GM23338 (cell line): ENCODE measurements at places on chromosomes 5 and 9. TPM values are rescaled to one million over a fixed set of nuclear protein-coding genes. Genes with fewer than 3 reads are reported as not detected.

DNA sequence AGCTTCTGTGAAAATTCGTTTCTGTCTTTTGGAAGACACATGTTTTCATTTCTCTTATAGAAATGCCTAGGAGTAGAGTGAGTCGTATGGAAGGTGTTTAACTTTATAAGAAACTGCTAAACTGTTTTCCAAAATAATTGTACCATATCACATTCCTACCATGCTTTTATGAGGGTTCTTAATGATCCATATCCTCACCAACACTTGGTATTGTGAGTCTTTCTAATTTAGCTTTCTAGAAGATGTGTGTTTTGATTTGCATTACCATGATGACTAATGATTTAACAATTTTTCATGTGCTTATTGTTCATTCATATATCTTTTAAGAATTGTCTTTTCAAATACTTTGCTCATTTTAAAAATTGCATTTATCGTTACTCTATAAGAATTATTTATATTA lies 223.6 kb downstream of the COMMD10 start:
- DNase-seq = no peak

GRCh38 chr5:39076757-39077728 lies 2.8 kb upstream of the RICTOR start:
- no peak for DNase-seq

DNA sequence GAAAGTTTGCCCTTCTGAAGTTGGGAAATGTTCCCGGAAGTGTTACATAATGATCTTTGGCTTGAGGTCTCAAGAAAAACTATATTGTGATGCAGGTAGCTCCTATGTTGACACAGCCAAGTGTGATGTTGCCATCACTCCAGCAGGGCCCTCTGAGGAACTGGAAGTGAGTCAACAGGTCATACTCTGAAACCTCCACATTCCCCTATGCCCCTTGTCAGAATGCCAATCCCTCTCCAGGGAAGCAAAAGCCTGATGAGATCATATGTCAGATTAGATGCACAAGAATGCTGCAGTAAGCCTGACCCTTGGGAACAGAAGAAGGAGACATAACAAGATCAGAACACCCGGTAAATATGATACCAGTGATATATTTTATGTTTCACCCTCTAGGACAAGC lies 66.8 kb upstream of the ITGA2 start:
- DNase-seq = peak; percentile 54

OBP2B gene
- total RNA-seq = not detected in 2 replicates

FAM78A gene
- 2.1 and 2.2 TPM in 2 replicates for total RNA-seq
